Caudate nucleus (tissue), 63 donors: ENCODE measurements at places on chromosomes 2 and 18.

DNA sequence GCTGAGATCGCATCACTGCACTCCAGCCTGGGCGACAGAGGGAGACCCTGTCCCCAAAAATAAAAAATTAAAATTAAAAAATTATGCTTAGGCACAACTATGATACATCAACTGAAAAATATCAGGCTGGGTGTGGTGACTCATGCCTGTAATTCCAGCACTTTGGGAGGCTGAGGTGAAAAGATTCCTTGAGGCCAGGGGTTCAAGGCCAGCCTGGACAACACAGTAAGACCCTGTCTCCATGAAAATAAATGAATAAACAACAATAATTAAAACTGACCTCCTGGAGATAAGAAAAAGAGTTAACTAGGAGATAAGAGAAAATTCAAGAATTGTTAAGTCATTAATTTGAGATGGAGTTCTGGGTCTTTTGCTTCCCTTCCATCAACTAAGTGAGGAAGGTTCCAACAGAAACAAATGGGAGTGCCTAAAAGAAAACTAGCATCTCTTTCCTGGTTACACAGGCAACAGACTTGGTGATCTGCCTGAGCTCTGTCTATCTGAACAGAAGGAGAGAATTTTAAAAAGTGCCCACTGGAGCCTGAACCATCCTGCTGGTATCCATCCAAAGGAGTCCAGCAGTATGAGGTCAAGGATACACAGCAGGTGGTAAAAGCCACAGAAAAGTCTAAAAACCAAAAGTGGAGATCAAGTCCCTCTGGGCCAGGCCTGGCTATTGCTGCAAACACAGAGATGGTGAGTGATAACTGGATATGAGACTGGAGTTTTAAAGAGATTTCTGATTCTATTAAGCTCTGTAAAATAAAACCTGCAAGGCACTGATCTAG lies 8.8 kb downstream of the PPM1G start:
- DNase-seq, result no peak

DNA sequence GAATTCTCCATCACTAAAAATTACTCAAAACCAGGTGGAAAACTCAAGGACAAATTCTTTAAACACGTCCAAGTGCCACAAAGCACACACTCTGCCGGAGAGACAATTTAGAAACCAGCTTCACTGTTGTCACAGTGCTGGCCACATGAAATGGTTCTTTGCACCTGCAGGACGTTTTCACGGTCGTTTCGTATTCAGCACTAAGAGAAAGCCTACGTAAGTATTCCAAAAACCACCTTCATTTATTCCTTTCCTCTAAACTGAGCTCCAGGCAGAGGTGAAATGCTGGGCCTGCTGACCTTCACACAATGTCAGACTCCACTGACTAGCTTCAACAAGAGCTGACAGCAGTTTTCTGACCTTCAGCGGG lies 680 bp downstream of the ATP5F1A start:
- no peak for DNase-seq

DNA sequence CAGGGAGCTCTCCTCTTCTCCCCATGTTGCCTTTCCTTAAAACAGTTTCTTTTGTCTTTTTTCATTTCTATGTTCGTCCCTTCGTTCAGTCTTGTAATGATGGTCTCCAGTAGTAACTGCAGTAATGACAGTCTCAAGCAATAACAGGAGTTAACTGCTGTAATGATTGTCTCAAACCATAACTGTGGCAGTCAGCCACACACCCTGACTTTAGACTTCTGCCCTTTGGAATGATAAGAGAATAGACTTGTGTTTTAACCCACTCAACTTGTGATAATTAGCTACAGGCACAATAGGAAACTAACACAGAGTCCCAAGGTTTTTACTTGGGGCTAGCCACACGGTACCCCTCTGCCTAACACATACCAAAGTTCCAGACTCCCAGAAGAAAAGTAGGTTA lies 12.1 kb downstream of the TMEM131 start:
- DNase-seq, result no peak

GRCh38 chr2:51510303-51510702 lies 478.4 kb upstream of the NRXN1 start:
- DNase-seq, result no peak

DNA sequence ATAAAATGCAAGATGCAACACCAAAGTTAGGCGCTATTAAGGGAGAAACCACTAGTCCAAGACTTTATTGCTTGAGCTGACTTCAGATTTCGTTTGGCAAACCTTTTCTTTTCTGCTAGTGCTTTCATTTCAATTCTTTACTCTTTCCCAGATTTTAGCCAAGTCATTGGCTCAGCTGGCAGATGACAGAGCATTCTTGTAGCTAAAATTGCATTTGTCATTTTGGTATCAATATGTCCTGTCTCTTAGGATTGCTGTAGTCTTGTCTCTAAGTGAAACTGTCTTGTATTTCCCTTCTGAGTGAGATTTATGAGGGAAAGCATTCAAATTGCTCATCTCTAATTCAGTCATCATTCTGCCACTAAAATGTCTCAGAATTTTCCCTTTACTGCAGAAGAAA lies 335.1 kb downstream of the METTL4 start:
- no peak for DNase-seq

- DNase-seq, result no peak
Measured at GRCh38 chr2:1936427-1936980, 192.2 kb upstream of the PXDN start.

GRCh38 chr2:69244882-69245281 lies 142.1 kb downstream of the GFPT1 start:
- no peak for DNase-seq

DNA sequence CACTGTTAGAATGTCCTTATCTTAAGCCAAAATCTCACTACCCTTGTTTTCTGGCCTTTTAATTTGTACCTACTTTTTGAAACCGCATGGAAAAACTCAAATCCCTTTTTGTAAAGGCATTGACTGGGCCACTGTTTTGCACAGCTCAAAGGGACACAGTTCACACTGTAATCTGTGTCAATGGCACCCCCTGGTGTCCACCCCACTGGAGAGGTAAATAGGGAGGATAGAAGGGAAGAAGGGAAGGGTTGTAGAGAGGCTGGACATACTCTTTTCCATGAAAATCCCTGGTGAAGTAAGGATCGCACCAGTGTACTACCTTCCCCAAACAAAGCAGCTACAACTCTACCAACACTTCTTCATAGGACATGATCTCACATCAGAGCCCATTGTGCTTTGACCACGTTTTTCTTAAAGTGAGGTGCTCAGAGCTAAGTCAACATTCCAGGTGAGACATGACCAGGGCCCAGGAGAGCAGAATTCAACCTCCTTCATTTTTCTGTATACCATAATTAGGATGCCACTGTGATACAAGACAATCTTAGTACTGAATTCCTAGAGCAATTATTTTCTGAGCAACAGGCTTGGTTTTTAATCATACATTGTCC lies 92.4 kb upstream of the RMDN2 start:
- no peak for DNase-seq

DNA sequence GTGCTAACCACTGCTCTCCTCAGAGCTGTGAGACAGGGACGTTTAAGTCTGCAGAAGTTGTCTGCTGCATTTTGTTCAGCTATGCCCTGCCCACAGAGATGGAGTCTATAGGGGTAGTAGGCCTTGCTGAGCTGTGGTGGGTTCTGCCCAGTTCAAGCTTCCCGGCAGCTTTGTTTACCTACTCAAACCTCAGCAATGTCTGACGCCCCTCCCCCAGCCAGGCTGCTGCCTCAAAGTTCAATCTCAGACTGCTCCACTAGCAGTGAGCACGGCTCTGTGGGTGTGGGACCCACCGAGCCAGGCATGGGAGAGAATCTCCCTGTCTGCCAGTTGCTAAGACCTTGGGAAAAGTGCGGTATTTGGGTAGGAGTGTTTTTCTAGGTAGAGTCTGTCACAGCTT lies 387.8 kb upstream of the SLC39A10 start:
- DNase-seq, result no peak

- DNase-seq, result no peak
Measured at GRCh38 chr2:173264151-173264550, 90.5 kb upstream of the CDCA7 start.

GRCh38 chr18:2559249-2559648 lies 12.1 kb downstream of the METTL4 start:
- DNase-seq, result no peak

- no peak for DNase-seq
Measured at GRCh38 chr18:41324934-41325333, 630.1 kb upstream of the PIK3C3 start.

GRCh38 chr2:189076572-189076971 lies 102.4 kb downstream of the COL3A1 start:
- DNase-seq, result no peak

- DNase-seq, result no peak
Measured at GRCh38 chr2:56749152-56749752, 565.5 kb downstream of the CCDC85A start.

GRCh38 chr2:98467082-98467536 lies 22.5 kb downstream of the INPP4A start:
- no peak for DNase-seq

DNA sequence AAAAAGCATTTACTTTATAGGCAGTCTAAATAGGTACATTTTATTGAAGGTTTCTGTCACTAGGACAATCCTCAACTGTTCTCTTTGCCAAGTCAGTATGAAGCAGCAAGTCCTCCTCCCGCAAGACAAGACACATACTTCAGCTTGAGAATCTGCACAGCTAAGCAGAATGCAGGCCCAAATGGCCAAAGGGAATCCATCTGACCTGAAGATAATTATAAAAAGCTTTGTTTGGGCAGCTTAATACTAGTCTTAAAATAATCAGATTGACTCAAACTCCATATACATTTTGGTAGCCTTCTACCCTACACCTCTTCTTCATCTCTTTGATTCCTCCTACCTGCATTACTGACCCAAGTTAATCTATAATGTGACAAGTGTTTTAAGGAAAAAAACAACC lies 1.8 kb downstream of the LANCL1 start:
- DNase-seq, result no peak

DNA sequence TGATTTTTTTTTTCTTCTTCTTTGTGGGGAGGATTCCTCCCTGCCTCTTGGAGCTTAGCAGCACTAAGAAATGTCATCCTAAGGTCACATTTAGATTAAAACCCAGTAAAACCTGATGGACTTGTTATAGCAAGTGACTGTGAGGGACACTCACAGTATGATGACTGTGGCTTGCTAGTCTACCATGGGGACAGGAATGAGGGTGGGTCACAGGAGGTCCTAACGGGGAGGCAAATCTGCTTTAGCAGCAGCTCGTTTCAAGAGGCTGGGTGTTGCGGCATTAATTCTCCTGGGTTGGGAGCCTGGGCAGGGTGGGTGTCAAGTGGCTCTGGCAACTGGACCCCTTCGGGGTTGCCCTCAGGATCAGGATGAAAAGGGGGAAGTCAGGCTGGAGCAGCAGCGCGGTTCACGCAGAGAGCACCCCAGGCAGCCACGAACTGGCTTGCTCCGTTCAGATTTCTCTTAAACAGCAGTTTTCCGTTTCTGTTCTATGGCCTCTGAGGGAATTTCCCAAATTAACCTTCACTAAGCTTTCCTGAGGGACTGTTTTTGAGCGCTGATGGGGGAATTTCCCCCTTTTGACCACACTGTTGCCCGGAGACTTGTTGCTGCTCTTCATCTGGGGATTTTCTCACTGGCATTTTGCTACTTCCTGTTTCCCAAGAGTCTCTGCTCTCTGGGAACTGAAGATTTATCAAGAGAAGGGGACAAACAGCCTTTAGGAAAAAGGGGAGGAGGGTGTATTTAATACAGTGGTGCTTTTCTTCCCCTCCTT lies 59.8 kb upstream of the PELI1 start:
- DNase-seq, result no peak

DNA sequence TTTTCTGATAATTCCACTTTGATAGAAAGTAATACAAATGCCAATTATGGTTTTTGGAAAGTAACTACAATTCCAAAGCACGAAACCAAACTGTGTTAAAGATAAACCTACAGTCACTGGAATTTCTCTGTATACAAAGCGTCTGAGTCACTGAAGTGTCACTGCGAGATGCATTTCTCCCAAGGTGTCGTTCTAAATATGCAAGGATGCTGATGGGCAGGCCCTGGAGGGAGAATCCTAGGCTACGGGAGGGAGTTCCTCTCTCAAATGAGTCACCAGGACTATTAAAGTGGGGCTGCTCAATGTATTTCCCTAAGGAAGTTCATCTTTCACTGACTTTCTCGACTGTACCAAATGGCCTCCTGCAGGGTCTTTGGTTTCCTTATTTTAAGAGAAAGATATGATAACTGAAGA lies 163.8 kb upstream of the STK17B start:
- no peak for DNase-seq

- DNase-seq, result no peak
Measured at GRCh38 chr2:79248776-79249175, 89.2 kb upstream of the REG3A start.

DNA sequence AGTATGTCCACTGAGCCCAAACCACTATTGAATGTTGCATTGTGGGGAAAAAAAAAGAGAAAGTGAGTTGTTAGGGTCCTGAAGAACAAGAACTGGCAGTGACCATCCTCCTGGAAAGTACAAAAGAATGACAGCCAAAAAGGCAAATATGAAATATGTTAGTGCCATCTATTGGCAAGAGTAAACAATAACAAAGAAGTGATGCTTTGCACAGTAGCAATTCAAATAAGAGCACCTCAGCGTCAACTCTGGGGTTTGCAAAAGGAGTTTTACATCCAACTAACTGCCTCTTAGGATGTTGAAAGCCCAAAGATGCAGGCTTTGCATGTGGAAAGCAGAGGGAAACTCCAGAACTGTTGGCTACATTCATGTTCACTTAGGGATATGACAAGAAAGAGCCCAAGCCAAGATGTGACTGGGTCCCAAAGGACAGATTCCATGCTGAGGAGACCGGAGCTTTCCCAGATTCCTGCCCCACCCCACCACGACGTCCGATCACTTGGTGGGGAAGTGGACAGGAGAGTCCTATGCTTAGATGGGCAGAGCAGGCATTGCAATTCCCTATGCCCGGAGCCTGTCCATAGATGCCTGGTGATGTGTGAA lies 15.6 kb downstream of the TRABD2A start:
- no peak for DNase-seq

DNA sequence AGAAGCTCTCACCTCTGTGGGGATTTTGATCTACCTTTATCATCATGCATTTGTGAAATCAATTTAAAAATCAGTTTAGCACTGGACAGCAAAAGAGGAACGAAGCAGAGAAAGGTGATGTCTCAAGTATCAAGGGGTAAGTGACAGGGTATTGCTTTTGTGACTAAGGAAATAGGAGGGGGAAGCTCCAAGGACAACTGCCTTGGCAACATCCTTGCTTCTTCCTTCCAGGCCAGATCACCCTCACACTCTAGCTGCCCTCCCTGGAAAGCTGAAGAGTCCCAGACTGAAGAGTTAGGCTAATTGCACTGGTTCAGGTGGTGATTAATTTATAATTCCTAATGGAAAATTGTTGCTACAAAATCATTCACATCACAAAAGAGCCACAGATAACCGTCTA lies 859.1 kb upstream of the ACVR2A start:
- DNase-seq, result no peak

DNA sequence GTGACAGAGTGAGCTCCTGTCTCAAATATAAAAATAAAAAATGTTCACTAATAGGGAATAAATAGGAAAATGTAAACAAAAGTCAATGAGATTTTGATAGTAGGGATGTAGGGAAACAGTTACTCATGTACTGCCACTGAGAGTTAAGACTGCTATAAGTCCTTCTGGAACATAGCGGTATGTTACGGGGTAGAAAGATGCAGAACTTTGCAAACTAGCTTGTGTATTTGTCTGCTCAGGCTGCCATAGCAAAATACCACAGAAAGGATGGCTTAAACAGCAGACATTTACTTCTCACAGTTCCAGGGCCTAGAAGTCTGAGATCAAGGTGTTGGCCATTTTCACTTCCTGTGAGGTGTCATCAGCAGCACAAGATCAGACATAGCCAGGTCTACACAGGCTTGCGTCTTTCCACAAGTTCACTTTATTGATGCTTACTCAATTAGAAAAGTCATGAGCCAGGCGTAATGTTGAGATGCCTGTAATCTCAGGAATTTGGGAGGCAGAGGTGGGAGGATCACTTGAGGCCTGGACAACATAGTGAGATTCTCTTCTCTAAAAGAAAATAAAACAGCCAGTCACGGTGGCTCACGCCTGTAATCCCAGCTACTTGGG lies 8.8 kb downstream of the TXNDC2 start:
- no peak for DNase-seq
